ENCODE measurements at places on chromosomes 6 and 20.

DNA sequence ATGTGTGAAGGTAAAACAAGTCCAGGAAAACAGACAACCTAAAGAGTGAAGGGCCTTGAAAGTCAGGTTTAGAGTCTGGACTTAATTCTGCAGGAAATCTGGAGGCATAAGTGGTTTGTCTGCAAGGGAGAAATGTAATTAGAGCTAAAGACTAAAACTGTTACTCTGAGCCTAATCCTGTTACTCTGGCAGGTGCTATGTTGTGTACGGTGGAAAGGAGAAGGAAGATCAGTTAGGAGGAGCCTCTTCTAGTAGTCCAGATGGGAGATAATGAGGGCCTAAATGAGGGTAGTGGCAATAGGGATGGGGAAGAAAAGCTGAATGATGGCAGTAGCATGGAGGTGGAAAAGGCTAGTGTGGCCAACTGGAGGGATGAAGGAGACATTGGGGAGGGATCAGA is 118.5 kb downstream of the PDSS2 start:
- DNase-seq, result no peak

DNA sequence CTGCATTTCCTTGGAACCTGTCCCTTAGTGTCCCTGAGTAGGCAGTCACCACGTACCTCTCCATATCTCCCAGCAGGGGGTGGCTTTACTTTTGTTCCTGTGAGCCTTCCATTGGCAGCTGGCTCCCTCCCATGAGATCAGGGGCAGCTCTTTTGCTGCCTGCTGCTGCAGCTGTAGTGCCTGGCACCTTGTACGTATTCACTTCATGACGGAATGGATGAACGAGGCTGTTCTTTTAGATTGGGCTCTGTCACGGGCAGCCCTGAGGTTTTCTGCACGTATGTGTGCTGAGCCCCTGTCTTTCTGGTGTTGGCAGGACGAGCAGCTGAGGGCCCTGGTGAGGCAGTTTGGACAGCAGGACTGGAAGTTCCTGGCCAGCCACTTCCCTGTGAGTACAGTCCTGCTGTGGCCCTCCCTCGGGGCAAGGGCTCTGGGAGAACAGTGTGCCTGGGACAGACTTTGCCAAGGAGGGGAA is 14.6 kb downstream of the MYBL2 start:
- DNase-seq, result peak; percentile 56

GRCh38 chr6:7590918-7591302 is 912 bp downstream of the SNRNP48 start:
- DNase-seq, result no peak

DNA sequence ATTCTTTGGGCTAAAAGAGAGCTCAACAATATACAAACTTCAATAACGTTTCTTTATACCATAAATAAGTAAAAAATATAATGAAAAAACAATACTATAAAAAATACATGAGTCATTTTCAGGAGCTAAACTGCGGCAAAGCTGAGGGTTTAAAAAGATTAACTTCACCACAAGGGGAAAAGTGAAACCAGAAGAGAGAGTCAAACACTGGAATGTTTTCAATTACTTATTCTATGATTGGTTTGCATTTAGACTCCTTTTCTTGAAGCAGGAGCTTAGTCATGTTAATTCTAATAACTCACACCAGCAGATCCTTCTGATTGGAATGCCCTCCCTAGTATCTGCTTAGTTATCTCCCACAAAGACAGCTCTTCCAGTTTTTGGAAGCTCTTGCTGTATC is 627.3 kb downstream of the UTRN start:
- DNase-seq, result no peak

GRCh38 chr6:98272060-98272459 is 562.3 kb upstream of the POU3F2 start:
- DNase-seq, result no peak

- DNase-seq, result no peak
Measured at GRCh38 chr6:8731874-8732273, 296.5 kb upstream of the SLC35B3 start.

GRCh38 chr6:499617-500016 is 108.1 kb downstream of the IRF4 start:
- DNase-seq, result no peak

DNA sequence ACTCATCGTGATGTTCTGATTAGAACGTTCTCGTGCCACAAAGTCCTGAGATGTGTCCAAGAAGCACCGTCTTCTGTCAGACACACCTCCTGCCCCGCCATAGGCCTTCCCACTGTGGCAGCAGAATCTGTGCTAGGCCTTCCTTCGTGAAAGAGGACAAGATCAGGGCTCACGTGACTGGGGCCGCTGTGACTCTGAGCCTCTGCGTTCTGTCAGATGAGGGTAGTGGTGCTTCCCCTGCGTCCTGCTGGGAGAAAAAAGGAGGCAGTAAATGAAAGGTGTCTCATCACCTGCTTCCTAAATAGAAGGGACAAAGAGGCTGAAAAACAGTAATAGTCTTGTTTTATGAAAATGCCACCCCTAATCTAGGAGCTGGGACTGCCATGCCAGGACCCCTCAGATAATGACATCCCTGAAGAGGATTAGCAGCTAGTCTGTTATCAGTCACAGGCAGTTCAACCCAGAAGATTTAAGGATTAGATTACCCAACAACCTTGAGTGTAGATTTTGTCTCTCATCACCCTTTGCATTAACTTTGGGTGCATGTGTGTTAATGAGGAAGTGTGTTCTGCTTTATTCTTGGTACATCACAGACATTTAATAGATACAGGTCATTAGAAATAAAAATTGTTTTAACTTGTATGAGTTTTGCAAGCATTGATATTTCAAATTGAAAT is 4.1 kb downstream of the DNAJC5 start:
- no peak for DNase-seq

GRCh38 chr6:113082745-113083144 is 735.6 kb downstream of the RFPL4B start:
- DNase-seq, result no peak

DNA sequence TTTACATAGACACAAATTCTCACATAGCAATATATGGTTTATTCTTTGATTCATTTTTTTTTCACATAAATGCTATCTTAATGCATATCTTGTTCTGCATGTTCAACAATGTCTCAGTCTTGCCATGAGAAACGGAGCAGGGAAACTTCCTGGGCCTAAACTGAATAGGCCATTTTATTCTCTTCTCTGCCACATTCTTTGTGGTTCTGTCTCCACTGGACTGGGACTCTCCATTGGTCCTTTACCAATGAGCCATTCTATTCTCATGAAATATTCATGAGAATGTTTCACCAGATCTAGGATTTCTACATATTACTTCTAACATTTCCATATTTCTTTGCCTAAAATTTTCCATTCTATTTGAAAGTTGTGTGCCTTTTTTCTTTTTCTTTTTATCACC is 42.8 kb downstream of the LAMA2 start:
- no peak for DNase-seq

DNA sequence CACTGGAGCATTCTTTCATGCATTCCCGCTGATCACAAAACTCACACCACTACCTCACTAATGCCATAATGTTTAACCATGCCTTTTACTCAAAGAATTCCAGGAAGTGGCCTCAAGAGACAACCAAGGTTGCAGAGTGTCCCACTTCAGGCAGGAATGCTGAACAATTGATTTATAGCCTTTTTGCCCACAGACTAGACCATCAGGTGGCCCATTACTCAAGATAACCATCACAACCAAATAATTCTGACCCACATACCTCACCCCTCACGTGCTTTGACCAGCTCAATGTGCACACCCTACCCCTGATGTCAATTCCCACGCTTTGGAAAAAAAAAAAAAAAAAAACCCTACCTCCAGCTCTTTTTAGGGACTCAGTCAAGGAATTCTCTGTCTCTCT is 220.6 kb upstream of the UFL1 start:
- no peak for DNase-seq

GRCh38 chr20:38810926-38811630 is 5.6 kb downstream of the PPP1R16B start:
- no peak for DNase-seq

GRCh38 chr20:14197097-14197496 is 140.3 kb downstream of the FLRT3 start:
- no peak for DNase-seq

DNA sequence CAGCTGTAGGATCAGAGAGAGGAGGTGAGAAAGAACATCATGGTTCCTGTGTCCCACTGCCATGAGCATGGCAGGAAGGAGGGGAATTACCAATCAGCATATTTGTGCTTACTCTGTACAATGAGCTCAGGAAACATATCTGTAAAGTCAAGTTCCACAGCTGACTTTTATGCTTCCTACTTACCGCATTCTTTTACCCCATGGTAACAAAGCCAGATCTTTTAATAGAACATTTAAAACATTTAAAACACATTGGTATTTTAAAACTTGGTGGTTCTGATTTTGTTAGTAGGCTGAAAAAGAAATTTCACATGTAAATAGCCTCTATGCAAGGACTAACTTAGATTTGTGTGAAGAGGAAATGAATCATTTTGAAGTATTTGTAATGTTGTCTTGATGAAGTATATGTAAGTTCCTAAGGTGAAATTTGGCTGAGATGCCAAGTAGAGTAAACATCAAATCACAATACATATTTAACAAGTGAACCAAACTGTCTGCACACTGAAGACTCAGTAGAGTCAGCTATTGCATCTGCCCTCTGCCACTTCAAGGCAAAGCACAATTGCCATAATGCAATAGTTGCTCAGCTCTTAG is 114.7 kb downstream of the GJA10 start:
- DNase-seq, result no peak

DNA sequence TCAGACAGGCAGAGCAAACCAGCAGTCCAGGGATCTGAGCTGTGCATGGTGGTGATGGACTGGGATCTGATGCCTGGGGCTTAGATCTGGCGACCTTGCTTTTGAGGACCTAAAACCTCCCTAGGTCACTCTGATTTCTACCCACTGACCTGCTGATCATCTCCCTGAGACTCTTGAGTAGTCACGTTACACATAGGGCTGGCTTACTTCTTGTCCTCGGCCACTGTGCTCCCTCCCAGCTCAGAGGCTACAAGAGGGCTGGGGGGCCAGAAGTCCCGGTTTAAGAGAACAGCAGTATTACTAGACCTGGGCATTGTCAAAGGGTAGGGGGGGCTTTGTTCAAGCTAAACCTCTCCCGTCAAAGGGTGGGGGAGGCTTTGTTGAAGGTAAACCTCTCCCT is 5.5 kb downstream of the DYNLT1 start:
- DNase-seq, result no peak

DNA sequence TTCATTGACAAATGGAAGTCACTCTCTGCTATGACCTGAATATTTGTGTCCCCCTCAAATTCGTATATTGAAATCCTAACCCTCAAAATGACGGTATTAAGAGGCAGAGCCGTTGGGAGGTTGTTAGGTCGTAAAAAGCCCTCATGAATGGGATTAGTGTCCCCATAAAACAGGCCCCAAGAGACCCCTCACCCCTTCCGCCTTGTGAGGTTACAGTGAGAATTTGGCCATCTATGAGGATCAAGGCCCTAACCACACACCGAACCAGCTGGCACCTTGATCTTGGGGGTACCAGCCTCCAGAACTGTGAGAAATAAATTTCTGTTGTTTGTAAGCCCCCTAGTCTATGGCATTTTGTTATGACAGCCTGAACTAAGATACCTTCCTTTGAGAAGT is 52.5 kb upstream of the SLC22A16 start:
- no peak for DNase-seq

DNA sequence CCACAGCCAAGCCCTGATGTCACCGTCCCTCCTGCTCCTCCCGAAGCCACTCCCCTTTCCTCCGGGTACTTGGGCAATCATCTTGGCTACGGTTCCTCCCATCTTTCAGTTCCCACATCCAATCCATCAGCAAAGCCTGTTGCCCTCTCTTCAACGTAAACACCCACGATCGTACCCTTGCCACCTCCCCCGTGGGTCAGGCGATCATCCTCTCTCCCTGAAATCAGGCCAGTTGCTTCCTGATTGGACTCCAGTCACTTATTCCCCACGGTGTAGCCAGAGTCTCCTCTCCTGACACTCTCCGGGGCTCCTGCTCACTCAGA is 44.5 kb downstream of the SULF2 start:
- no peak for DNase-seq

- DNase-seq, result no peak
Measured at GRCh38 chr20:40655451-40655850, 33.6 kb downstream of the MAFB start.

DNA sequence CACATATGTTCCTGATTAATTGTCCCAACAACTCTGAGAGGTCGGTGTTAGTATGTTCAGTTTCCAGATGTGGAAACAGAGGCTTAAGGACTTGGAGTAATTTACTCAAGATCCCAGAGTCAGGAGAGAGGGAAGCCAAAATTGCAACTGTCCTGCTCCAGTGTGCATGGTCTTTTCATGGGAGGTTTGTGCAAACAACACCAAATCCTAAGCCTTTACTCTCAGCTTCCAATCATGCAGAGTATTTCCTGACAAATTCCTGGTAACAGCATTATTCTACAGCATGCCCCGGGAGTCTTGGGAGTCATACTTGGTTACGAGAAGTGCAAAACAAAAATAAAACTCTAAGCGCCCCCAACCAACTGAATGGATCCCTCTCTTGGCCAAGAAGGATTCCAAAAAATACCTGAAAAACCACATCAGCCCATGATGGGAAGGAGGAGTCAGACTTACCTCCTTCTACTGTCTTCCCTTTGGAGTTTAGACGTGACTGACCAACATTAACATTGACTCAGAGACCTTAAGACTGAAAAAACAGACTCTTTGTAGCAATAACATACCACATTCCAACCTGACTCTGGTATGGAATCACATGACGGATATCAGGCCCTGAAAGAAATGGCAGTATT is 30.8 kb upstream of the PPP1R3G start:
- no peak for DNase-seq

DNA sequence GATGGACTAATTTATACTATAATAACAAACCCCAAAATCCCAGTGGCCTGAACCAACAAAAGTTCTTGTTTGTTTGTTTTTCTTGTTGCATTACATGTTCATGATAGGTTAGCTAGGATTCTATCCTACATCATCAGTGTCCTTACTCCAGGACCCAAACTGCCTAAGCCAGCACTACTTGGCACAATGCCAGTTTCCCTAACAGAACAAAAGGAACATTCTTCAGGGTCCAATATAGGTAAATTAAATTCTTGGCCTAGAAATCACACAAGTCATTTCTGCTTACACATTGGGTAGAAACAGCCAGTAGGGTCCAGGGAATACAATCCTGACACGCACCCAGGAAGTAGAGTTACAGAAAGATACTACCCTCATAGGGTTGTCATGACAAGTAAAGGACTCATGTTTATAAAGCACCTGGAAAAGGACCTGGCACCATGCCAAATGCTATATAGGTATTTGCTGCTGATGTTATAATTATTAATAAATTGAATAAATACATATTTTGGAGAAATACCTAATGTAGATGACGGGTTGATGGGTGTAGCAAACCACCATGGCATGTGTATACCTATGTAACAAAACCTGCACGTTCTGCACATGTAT is 38.8 kb downstream of the RCAN2 start:
- no peak for DNase-seq

DNA sequence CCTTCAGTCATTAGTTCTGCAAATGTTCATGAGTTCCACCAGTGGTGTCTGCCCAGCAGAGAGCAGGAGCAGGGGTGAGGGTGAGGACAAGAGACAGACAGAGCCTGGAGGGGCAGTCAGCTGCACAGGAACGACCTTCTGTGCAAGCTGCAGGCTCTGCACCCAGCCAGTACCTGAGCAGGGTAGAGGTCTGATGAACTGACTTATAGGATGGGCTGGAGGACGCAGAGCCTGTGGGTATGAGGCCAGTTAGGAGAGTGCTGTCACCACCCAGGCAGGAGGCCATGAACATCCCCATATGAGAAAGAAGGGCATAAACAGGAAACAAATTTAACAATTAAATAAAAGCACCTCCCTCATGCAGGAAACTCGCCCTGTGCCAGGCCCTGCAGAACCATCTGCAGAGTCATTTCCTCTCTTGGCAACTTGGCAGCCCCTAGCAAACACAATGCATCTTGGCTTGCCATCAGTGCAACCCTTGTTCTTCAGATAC is 17.9 kb downstream of the C6orf15 start:
- no peak for DNase-seq

- DNase-seq, result no peak
Measured at GRCh38 chr6:39433630-39434029, 111.1 kb upstream of the KCNK16 start.
